ENCODE measurements at places on chromosomes 12 and 14. TPM values are rescaled to one million over a fixed set of nuclear protein-coding genes. Genes with fewer than 3 reads are reported as not detected.

Gene ITGB7
- total RNA-seq = 0.89 TPM

Gene MYF6
- total RNA-seq = 0.13 TPM

Gene DDN
- total RNA-seq = 0.16 TPM

Gene MTRFR
- 15.3 TPM for total RNA-seq

Gene SELPLG
- 1.4 TPM for total RNA-seq

Data from mesangial cell (primary cell).